ENCODE measurements at places on chromosomes 1 and 21.

- DNase-seq = no peak
These were observed 14.5 kb downstream of the TBX15 start for GRCh38 chr1:118973531-118974137.

DNA sequence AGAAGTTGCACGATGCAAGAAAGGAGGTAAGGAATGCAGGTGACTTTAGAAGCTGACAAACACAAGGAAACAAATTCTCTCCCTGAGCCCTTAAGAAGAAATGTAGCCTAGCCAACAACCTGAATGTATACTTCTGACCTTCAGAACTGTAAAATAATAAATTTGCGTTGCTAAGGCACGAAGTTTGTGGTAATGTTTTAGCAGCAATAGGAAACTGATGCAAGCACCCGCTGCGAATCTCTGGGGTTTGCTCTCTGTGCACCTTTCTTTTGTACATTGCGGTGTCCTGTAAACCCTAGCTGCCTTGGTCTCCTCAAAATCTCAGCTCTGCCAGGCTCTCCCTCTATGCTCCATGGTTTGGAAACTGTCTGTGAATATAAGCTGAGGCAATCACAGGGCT lies 15.1 kb downstream of the CD53 start:
- DNase-seq = no peak

DNA sequence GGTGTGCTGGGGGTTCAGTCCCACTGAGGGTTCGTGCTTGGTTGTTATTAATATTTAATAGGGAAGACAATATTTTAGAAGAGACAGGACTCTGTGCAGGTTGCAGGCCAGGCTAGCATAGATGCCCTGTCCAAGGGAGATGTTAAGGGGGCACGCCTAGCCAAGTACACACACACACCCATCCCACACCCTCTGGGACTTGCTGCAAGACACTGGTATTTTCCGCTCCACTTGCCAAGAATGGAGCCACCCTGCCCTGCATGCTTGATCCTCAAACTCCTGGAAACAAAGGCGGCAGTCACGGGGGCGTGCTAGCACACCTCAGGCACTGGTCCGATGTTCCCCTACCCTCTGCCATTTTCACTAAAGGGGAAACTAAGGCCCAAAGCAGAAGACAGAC lies 99.1 kb downstream of the MRPL37 start:
- DNase-seq = no peak

- DNase-seq = no peak
These were observed 119.7 kb downstream of the HHAT start for GRCh38 chr1:210448297-210448892.

DNA sequence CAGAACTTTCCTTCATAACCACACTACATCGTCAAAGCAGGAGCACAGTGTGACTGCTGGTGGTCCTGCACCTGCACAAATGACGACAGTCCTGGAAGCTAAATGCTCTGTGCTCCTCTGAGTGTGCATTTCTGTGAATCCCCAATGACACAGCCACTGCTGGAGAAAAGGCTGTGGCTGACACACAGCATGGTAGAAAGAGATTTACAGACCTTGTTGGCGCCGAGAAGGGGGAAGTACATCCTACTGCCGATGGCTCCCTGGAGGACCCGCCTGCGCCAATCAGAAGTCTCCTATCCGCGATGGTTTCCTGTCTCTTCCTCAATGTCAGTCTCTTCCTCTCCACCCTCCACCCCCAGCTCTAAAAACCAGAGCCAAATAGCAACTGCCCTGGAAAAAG lies 115.4 kb upstream of the RAB4A start:
- no peak for DNase-seq

DNA sequence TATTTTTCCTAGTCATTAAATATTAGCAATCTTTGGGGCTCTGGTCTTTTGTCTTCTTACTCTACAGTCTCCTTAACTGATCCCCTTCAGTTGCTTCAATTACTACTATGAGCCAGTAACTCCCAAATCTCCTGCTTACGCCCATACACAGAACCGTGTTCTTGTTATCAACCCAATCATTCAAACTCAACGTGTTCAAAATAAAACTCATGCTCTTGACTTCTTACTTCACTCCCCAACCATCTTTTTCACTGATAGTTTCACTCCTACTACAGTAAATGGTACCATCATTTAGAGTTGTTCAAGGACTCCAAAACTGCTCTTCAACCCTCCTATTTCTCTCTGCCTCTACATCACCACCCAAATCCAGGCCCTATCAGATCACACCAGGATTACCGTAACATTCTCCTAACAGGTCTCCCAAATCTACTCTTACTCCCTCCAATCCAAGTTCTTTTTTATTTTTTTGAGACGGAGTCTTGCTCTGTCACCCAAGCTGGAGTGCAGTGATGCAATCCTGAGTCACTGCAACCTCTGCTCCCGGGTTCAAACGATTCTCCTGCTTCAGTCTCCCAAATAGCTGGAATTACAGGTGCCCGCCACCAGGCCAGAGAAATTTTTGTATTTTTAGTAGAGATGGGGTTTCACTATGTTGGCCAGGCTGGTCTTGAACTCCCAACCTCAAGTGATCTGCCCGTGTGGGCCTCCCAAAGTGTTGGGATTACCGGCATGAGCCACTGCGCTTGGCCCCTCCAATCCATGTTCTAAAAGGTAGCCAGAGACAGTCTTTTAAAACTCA lies 3.0 kb downstream of the YARS1 start:
- DNase-seq = no peak

DNA sequence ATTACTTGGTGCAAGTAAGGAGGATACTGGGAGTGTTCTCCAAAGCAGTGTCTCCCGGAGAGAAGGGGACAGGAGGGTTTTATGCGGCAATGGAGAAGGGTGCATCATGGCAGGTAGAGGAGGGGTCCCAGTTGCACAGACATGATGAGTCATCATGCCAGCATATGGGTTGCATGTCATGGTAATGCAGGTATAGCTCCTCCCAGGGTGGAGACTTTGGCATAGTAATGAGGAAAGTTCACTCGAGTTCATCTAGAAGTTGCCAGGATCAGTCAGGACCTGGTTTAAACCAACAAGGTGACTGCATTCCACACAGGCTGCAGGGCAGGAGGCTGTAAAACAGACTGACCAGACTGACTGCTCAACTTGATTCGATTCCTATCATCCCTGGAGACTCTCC lies 355.7 kb upstream of the DUSP10 start:
- no peak for DNase-seq

GRCh38 chr1:24503870-24504523 lies 1.4 kb downstream of the RCAN3 start:
- DNase-seq = no peak
